Frontal cortex (tissue), 4 donors: ENCODE measurements at places on chromosomes 5 and 9. TPM values are rescaled to one million over a fixed set of nuclear protein-coding genes. Genes with fewer than 3 reads are reported as not detected.

NADK2 gene
- total RNA-seq: 85.2 TPM

DRD1 gene
- total RNA-seq: 18.3 TPM

EFNA5 gene
- 13.5 TPM for total RNA-seq

KIAA1191 gene
- 111 TPM for total RNA-seq

LURAP1L gene
- total RNA-seq: 1.6 TPM

BTNL3 gene
- total RNA-seq: not detected

DMGDH gene
- 3.7 TPM for total RNA-seq

ASS1 gene
- total RNA-seq: 16.7 TPM

RNF208 gene
- total RNA-seq: 0.82 TPM

SLC22A4 gene
- total RNA-seq: 1.6 TPM

PGM5 gene
- 3.3 TPM for total RNA-seq

SPINK13 gene
- not detected for total RNA-seq

PTAR1 gene
- 52.2 TPM for total RNA-seq

IL13 gene
- total RNA-seq: not detected

C9orf153 gene
- not detected for total RNA-seq

ANXA2R gene
- 0.41 TPM for total RNA-seq

IL5 gene
- not detected for total RNA-seq

ARHGEF37 gene
- 1.2 TPM for total RNA-seq

GARIN3 gene
- not detected for total RNA-seq

HRCT1 gene
- 0.82 TPM for total RNA-seq

KCNN2 gene
- 29.8 TPM for total RNA-seq

ZNF454 gene
- total RNA-seq: 9.0 TPM

CCDC192 gene
- total RNA-seq: not detected

NR5A1 gene
- total RNA-seq: not detected

GPX3 gene
- 4.1 TPM for total RNA-seq

HOMER1 gene
- total RNA-seq: 205 TPM

ACER2 gene
- 11.0 TPM for total RNA-seq

RAB14 gene
- total RNA-seq: 56.3 TPM

ACSL6 gene
- total RNA-seq: 34.2 TPM

MARVELD2 gene
- total RNA-seq: 0.41 TPM

SKIC3 gene
- total RNA-seq: 152 TPM

SMIM3 gene
- 2.4 TPM for total RNA-seq

PDLIM4 gene
- total RNA-seq: 2.0 TPM

AGXT2 gene
- not detected for total RNA-seq

SEMA4D gene
- total RNA-seq: 7.7 TPM

GLRA1 gene
- total RNA-seq: under 0.01 TPM

PCDHB5 gene
- total RNA-seq: 7.3 TPM

WNT8A gene
- 0.82 TPM for total RNA-seq

EGR1 gene
- total RNA-seq: 0.82 TPM

AK8 gene
- 1.2 TPM for total RNA-seq

SMIM33 gene
- total RNA-seq: not detected

IL9 gene
- not detected for total RNA-seq

GFI1B gene
- total RNA-seq: 0.41 TPM

MAST4 gene
- 13.9 TPM for total RNA-seq

ARHGEF39 gene
- 0.41 TPM for total RNA-seq
